Activated T-helper 1 cell treated with anti-CD3 and anti-CD28 coated beads, Interleukin-2, amount 50 U/mL, for 16 hours (primary cell): ENCODE measurements at places on chromosomes 12 and 14.

GRCh38 chr12:125178222-125178621, 113.0 kb downstream of the AACS start:
- no peak for DNase-seq

DNA sequence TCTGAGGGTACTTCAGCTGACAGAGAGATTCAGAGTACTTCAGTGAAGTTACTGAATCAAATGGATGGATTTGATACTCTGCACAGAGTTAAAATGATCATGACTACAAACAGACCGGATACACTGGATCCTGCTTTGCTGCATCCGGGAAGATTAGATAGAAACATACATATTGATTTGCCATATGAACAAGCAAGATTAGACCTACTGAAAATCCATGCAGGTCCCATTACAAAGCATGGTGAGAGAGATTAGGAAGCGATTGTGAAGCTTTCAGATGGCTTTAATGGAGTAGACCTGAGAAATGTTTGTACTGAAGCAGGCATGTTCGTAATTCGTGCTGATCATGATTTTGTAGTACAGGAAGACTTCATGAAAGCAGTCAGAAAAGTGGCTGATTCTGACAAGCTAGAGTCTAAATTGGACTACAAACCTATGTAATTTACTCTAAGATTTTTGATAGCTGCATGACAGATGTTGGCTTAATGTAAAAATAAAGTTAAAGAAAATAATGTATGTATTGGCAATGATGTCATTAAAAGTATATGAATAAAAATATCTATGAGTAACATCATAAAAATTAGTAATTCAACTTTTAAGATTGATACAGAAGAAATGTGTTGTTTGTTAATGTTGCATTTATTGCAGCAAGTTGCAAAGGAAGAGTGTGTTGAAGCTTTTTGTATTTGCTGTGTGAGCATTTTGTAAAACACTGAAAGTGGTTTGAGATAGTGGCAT, 136.1 kb upstream of the RAP1B start:
- no peak for DNase-seq

GRCh38 chr12:131829791-131830334, 1.7 kb downstream of the MMP17 start:
- no peak for DNase-seq

GRCh38 chr12:31300341-31300740, 25.6 kb downstream of the SINHCAF start:
- DNase-seq: no peak

GRCh38 chr14:75280831-75281653, 2.4 kb downstream of the FOS start:
- DNase-seq: no peak

GRCh38 chr12:82754856-82755255, 68.2 kb downstream of the TMTC2 start:
- DNase-seq: no peak

DNA sequence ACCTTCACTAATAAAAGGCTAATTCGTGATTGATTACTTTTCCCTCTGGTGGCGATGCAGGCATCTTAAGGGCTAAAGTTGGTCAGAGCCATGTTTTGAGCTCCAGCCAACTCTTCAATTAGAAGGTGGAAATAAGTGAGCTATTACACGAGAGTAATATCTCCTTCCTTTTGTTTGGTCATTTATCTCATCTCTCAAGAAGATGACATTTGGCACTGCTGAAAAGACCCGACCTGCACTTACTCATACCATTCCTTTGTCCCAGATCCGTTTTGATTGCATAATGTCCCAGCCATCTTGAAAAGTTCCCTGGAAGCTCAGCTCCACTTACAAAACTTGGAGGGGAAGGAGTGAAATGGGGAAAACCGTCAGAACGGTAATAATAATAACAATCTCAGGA, 316.2 kb downstream of the VRK1 start:
- DNase-seq: no peak

- DNase-seq: no peak
Observed at GRCh38 chr14:103772078-103772712, 56.6 kb downstream of the ZFYVE21 start.

DNA sequence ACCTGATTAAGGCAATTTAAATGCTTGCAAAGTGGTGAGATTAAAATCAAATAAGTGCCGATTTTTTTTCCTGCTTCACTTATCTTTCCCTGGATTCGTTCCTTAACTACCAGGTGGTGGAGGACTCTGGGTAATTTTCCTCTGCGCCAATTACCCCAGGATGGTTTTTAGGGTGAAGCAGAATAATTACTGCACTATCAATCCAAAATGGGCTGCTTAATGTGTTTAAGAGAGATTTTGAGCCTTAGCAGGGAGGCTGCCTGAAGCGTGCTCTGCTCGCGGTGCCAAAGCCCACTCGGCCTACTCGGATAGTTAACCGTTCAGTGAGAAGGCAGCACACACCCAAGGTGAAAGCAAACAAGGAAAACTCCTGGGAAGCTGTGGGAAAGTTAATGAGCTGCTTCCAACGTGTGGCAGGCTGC, 274.9 kb upstream of the LMO3 start:
- DNase-seq: no peak

- no peak for DNase-seq
Observed at GRCh38 chr14:63192085-63192484, 12.2 kb upstream of the RHOJ start.

- no peak for DNase-seq
Observed at GRCh38 chr12:108191086-108191485, 62.0 kb downstream of the WSCD2 start.

- no peak for DNase-seq
Observed at GRCh38 chr12:123045678-123046077, 65.2 kb downstream of the ARL6IP4 start.

DNA sequence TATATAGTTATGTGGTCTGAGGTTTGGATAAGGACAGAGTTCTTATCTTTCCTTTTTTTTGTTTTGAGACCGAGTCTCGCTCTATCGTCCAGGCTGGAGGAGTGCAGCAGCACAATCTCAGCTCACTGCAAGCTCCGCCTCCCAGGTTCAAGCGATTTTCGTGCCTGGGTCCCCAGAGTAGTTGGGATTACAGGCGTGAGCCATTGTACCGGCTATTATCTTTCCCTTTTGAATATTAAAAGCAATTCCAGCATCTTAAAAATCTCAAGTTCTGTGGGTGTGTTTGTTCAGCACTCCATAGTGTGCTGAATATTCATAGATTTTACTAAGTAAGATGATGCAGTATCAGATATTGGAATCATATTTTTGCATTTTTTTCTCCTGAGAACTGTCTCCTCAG, 404.4 kb upstream of the RGS6 start:
- DNase-seq: no peak
